ENCODE measurements at places on chromosomes 12 and 14.

DNA sequence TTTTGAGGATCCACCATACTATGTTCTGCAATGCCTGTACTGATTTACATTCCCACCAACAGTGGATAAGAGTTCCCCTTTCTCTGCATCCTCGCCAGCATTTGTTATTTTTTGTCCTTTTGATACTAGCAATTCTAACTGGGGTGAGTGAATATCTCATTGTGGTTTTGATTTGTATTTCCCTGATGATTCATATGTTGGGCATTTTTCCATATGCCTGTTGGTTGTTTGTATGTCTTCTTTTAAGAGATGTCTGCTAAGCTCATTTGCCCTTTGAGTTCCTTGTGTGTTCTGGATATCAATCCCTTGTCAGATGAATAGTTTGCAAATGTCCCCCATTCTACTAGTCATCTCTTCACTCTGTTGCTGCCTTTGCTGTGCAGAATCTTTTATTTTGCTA lies 49.0 kb upstream of the MSRB3 start:
- no peak for DNase-seq

GRCh38 chr12:67452119-67452805 lies 183.1 kb downstream of the CAND1 start:
- no peak for DNase-seq

DNA sequence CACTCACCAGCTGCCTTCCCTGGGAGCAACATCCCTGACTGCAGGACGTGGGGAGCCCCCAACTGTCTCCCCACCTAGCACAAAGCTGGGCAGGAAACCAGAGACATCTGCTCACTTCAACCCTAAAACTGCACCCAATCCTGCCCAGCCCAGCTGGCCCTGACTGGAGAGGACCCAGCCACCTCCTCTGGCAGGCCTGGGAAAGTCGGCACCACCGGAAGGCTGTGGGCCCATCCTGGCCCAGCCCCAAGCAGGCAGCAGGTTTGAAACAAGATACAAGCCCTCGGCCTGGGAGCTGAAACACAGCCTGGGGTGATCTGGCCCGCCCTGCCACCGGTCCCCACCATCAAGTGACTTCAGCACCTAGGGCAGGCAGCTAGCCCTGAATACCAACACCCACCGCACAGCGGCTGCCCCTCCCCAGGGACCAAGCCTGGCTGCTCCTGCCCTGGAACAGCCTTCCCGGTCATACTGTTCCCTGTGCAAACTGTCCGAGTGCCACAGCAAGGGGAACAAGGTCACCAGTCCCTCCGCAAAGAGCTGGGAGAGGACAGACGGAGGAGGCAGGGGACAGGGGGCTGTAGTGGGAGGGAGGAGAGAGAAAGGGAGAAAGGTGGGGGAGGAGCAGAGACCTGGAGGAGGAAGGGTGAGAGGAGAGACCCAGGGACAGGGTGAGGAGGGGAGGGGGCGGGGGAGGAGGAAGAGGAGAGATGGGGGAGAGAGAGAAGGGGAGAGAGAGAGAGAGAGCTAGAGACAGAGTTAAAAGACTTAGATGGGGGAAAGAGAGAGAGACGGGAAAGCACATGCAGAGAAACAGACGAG lies 115.7 kb downstream of the RFLNA start:
- no peak for DNase-seq

- DNase-seq, result no peak
Measured at GRCh38 chr12:94418517-94418916, 41.1 kb downstream of the CEP83 start.

DNA sequence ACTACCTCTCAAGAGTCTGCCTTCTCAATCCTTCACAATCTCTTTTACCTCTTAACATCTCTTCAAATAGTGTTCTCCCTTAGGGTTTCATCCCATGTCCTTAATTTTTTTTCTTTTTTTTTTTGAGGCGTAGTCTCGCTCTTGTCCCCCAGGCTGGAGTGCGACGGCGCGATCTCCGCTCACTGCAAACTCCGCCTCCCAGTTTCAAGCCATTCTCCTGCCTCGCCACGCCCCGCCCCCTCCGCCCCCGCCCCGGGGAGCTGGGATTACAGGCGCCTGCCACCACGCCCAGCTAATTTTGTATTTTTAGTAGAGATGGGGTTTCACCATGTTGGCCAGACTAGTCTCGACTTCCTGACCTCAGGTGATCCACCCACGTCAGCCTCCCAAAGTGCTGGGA lies 7.0 kb upstream of the BCAT1 start:
- no peak for DNase-seq

DNA sequence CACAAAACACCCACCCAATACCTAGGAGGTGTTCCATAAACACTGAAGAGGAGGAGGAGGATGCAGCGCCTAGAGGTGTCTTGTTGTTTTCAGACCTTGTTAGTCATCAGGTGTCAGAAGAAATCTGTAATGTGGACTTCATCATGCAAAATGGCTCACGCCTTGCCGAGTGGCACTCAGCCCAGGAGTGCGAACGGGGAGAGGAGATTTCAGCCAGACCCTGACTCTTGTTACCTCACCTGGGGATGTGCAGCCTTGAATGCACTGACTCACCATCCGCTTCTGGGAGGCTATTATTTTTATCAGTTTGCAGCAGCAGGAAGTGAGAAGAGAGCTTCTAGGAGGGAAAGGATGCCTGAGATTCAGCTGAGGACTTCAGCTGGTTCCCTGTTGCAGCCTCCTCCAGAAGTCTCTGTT lies 48.2 kb upstream of the PLXNC1 start:
- no peak for DNase-seq

- no peak for DNase-seq
Measured at GRCh38 chr12:92612611-92613010, 90.2 kb upstream of the PLEKHG7 start.

Measured in NCI-H1092 (cell line).